ENCODE measurements at places on chromosomes 1 and 21.

DNA sequence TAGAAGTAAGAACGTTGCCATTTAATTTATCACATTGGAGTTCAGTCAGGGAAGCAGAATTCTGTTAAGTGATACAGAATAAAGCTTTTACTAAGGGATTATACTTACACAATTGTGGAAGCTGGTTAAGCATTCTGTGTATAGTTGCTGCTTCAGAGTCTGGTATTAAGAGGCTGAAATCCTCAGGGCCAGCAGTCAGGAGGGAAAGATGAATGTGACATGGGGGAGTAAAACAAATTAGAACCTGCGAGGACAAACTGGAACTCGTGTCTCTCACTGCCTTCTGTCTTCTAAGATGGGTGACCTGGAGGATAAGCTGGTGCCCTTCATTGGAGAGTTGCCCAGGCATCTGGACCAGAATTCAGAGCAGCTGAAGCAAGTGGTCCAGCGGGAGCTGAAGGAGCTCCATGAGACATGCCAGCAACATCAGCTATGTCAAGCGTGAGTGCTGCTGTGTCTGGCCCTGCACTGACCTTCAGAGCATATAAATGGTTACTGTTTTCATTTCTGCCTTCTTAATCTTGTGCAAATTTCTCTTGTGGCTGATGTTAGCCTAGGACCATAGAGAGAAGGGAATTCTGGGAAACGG lies 23.0 kb downstream of the MARK1 start:
- no peak for DNase-seq

DNA sequence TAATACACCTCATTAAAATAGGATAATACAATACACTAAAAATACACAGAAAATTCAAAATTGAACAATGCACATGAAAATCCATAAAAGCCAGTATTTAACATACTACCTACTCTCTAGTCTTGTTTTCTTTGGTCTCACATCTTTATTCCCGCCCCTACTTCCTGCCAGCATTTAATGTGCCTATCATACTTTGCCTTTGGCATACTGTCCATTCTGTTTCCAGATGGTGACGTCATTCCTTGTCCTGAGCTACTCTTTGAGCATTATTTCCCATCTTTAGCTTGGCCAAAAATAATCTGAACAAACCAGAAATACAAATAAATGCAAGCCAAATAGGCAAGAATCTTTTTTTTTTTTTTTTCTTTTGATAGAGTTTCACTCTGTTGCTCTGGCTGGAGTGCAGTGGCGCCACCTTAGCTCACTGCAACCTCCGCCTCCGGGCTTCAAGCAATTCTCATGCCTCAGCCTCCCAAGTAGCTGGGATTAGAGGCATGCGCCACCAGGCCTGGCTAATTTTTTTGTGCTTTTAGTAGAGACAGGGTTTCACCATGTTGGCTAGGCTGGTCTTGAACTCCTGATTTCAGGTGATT lies 4.4 kb downstream of the HFM1 start:
- DNase-seq: peak; percentile 20

GRCh38 chr1:3496916-3497315 lies 42.5 kb downstream of the ARHGEF16 start:
- DNase-seq: no peak

DNA sequence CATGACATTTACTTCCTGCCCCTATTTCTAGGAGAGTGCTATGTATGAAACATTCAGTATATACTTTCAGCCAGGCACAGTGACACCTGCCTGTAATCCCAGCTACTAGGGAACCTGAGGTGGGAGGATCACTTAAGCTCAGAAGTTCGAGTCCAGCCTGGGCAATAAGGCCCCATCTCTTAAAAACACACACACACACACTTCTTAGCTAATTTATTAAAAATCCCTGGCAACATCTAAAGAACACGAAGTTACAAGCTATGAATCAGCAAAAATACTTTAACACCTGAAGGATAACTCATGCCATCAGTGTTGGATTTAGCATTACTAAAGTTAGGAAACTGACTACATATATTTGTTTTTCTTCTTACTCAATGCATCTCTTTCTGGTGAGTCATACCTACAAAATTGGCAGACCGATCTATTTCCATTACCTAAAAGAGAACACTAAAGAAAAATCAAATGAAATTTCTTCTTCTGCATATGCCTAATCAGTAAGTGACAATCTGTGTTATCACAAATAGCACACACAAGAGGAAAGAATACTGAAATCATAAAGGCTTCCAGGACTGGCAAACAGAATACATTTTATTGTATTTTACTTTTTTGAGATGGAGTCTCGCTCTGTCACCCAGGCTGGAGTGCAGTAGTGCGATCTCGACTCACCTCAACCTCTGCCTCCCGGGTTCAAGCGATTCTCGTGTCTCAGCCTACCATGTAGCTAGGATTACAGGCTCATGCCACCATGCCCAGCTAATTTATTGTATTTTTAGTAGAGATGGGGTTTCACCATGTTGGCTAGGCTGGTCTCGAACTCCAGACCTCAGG lies 41.4 kb downstream of the RNF115 start:
- peak; percentile 76 for DNase-seq

Measured in astrocyte of the cerebellum (primary cell).